ENCODE measurements at places on chromosomes 6 and 20.

GRCh38 chr6:166580076-166581050 lies 6.1 kb downstream of the RAMACL start:
- no peak for DNase-seq

GRCh38 chr20:61738601-61739069 lies 327.0 kb downstream of the TAF4 start:
- no peak for DNase-seq

DNA sequence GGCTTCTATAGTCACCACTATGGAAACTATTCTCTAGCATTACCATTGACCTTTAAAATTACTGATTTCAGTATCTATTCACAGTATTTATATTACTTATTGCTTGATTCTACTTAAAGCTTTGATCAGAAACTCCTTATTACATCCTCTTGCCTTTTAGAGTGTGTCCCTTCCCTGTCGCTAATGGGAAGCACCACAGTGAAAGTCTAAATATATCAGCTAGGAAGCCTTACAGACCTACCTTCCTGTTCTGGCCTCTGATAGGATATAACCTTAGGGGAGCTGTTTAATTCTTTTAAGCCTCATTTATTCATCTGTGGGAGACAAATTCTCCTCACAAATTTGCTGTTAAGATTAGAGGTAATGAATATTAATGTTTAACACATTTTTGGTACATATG lies 122.7 kb downstream of the ADGRB3 start:
- no peak for DNase-seq

DNA sequence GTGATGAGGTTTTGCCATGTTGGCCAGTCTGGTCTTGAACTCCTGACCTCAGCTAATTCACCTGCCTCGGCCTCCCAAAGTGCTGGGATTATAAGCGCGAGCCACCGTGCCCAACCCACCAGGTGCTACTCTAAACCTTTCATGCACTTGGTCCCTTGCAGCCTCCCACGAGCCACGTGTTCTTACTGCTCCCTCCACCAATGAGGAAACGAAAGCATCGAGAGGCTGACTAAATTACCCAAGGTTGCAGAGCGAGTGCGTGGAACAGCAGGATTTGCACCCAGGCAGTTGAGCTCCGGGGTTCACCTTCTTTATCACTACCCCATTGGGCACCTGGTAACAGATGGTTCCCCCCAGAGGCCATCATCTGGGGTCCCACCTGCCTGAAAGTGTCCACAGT lies 208.3 kb downstream of the LY86 start:
- DNase-seq, result no peak

- DNase-seq, result no peak
Observed at GRCh38 chr20:59013031-59013951, 5.9 kb upstream of the TUBB1 start.

DNA sequence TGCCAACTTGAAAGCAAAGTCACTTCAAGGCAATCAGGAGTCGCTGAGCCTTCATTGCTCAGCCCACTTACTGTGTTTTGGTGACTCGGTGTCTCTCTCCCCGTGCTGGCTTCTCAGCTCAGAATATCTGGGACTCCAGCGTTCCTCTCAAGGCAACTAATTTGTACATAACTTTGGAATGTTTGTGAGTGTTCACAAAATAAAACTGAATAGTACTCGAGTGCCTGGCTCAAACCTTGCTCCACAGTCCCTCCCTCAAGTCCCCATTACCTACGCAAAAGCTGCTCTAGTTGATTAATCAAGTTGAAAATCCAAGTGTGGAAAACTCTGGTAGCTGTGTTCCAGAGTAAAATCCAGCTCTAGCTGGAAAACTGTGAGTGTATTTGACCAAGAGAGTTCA lies 8.6 kb downstream of the IPCEF1 start:
- no peak for DNase-seq

DNA sequence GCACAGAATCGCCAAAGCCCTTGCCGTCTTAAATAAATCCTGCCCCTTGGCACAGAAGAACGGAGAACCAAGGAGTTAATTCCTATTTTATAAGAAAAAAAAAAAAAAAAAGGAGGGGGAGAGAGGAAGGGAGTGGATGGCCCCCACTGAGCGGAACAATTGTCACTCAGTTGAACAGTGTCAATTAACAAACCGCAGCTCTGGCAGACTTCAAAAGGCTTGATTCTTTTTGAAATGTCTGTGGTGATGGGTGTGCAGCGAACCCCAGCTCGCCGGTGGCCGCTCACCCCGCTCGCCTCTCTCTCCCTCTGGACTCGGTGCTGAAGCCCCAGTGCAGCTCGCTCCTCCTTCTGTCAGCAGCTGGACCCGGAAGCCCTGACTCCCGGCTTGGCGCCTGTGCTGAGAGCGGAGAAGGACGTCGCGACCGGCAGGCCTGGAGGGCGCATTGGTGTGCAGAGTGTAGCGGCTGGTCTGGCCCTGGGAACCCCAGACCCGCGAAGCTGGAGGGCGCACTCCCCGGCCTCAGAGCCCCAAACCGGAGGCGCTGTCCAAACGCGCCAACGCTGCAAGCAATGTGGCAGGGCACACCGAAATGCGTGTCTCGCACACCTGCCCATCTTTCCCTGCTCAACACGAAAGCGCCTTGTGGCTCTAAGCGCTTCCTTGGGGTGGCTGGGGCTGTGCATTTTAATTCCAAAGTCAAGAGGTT lies 3.4 kb downstream of the LINC00237 start:
- no peak for DNase-seq

DNA sequence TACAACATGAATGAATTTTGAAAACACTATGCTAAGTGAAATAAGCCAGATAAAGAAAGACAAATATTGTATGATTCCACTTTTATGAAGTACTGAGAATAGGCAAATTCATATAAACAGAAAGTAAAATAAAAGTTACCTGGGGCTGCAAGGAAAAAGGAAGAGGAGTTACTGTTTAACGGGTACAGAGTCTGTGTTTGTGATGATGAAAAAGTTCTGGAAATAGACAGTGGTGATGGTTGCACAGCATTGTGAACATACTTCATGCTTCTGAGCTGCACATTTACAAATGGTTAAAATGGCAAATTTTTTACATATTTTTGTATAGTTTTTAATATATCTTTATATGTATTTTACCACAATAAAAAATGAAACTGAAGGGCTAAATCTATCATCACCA lies 29.4 kb downstream of the EPB41L2 start:
- DNase-seq, result no peak

DNA sequence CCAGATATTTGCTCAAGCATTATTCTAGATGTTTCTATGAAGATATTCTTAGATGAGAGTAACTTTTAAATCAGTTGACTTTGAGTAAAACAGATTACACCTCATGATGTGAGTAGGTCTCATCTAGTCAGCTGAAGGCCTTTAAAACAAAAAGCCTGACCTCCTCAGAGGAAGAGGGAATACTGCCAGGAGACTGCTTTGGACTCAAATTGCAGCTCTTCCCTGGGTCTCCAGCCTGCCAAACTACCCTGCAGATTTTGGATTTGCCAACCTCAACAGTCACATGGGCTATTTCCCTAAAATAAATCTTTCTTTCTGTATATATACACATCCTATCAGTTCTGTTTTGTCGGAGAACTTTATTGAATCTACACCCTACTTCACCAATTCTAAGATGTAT lies 182.5 kb upstream of the TENT5A start:
- DNase-seq, result no peak

- no peak for DNase-seq
Observed at GRCh38 chr20:23397961-23398360, 23.3 kb downstream of the NAPB start.

DNA sequence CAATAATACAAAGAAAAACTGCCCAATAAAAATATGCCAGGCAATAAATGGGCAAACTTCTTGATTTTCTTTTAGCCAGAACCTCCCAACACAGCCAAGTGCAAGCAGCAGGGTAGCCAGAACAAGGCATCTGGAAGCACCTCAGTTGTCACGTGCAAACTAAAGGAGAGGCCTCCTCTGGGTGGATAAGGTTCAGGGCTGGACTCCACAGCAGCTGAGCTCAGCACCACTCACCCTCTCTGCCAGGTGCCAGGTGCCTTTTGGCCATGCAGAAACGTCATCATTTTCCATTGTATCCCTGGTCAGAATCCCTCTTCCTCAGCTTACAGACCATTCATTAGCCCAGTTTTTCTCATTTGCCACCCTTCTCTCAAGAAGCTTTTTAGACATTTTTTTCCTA lies 52.7 kb downstream of the SOD2 start:
- DNase-seq, result no peak

DNA sequence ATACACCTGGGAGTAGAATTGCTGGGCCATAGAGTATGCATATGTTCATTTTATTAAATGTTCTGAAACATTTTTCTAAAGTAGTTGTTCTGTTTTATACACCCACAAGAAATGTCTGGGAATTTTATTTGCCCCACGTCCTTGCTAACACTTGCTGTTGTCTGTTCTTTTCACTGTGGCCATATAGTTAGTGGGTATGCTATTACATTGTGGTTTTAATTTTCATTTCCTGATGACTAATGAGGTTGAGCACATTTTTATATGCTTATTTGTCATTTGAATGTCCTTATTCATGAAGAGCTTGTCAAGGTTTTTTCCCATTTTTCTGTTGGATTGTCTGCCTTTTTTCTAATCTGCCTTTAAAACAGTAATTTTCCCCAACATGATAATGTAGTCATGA lies 41.5 kb upstream of the TGM3 start:
- no peak for DNase-seq

DNA sequence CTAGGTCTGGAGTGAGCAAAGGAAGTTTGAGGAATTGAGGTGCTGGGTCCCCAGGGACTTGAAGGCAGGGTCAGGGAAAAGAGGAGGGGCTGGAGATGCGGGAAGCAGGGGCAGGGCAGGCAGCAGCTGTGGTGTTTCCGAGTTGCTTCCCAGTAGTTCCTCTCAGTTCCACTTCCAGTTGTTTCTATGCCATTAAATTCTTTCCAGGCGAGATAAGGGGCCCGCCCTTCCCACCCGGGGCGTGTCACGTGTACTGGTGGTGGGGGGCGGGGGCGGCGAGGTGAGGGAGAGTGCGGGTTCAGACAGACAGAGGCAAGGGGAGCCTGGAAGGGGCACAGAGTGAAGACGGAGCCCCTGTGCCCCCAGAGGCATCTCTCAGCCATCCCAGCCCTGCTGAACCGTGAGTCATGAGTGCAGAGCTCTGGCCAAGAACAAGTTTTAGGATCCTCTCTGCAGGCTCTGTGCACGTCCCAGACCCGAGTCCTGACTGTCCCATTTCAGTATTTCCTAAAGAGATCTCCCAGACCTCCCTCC lies 977 bp downstream of the TNXB start:
- no peak for DNase-seq

GRCh38 chr6:13248584-13248985 lies 79.8 kb downstream of the TBC1D7 start:
- no peak for DNase-seq

DNA sequence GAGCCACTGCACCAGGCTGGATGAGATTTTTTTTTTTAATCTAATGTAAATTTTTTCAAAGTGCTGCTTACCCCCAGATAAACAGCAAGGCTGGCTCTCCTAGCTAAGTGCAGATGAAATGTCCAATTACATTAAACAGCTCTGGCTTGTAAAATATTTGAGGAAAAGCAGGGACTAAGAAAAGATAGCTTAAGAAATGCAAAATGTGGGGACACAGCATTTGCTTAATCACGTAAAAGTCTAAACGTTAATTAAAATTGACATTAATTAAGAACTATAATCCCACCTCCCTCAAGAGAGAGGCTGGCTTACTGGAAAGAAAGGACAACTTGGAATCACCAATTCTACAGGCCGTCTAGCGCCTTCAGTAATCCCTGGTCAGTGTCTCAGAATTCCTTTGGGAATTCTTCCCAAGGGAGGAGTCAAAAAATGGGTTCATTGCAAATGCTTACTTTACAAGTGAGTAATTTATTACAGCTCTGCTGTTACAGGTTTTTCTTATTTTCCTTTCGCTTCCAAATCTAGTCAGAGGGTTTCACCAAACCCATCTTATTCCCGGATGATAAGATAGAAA lies 13.6 kb upstream of the MARCKS start:
- no peak for DNase-seq

GRCh38 chr6:19998541-19998940 lies 161.4 kb downstream of the ID4 start:
- no peak for DNase-seq

DNA sequence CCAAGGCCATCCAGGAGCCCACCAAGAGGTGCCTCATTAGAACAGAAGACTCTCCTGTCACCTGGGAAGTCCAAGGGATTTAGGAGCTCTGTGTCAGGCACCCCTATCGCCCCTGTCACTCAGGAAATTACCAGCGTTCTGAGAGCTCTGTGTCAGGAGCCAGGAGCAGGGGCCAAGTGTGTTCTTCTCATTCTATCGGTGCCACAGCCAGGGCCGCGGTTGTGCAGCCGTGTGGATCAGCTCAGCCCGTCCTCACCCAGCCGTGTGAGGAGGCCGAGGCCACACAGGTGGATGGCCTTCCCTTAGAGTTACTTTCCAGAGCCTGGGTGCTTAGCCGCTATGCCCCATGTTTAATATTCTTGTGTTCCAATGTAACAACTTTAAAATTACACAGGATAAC lies 9.8 kb downstream of the MTG2 start:
- no peak for DNase-seq

GRCh38 chr6:37057678-37058077 lies 52.2 kb downstream of the FGD2 start:
- DNase-seq, result no peak

DNA sequence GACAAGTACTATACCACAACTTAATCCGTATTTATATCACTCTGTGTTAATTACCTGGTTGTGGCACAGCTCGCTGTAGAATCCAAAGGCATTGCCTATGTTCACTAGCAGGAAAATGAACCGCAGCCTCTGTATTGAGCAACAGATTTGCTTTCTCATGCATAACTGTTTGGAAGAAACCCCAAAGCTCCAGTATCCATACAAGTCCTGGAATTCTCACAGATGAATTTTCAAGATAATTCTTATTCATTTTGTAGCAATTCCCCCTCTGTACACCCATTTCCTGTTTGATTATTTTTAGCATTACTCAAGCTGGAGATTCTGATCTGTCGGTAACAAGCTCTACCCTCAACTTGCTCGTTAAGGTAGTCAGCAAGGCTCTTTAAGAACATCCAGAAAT lies 63.5 kb downstream of the STMND1 start:
- no peak for DNase-seq

DNA sequence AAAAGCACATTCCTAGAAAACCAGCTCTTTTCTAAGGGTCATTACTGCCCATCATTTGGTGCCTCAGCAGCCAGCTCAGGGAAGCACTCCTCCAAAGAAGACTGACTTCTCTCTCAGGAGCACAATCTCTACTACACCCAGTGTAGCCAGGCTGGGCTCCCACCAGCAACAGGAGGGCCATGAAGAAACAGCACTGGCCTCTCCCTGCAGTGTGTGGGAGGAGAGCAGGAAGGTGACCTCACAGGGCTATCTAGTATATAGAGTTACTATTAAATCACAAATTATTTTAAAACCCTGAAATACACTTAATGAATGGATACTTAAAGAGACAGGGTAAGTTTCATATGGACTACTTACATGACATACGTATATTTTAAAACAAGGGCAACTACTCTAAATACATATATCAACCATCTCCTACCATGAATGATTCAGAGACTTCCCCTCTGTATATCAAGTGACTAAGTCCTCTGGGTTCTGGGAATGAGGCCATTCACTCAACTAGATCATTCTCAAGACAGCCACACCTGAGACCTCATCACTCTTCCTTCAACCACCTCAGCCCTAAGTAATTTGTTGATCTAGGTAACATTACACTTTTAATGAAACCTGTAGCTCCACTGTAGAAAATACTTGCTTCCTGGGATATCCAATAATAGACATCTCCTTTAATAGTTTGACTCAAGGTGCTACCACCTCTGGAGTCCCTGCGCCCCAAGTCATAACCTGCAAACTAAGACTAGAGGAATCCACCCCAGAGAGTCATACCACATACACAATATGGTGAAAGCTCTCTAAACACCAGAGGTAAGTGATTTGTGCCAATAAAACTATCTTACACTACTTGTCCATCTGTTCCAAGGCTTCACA lies 25.2 kb downstream of the TBX18 start:
- no peak for DNase-seq

- DNase-seq, result no peak
Observed at GRCh38 chr20:12276011-12276673, 358.4 kb downstream of the BTBD3 start.
